ENCODE measurements at places on chromosomes 5 and 9. TPM values are rescaled to one million over a fixed set of nuclear protein-coding genes. Genes with fewer than 3 reads are reported as not detected.

DNA sequence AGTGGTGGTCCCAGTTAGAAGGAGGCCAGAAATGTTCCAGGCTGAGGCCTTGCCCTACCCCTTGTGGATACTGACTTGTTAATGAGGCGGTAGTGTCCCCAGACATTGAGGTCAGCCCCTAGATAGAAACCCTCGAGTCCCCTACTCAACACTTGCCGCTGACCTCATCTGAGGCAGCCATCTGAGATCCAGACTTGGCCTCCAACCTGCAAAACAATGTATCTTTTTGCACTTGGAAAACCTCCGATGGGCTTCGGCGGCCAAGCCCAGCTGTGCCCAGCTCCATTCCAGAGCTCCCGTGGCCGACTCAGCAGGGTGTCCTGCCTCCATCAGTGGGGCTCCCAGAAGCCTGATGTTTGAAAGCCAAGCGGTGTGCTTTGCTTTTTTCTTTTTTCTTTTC, 122.1 kb downstream of the WNK2 start:
- no peak overlapping the region for H3K4me3 ChIP-seq
- DNase-seq: no peak
- H3K4me1 ChIP-seq: peaks cover 16% of the 10 kb centered on the region

DNA sequence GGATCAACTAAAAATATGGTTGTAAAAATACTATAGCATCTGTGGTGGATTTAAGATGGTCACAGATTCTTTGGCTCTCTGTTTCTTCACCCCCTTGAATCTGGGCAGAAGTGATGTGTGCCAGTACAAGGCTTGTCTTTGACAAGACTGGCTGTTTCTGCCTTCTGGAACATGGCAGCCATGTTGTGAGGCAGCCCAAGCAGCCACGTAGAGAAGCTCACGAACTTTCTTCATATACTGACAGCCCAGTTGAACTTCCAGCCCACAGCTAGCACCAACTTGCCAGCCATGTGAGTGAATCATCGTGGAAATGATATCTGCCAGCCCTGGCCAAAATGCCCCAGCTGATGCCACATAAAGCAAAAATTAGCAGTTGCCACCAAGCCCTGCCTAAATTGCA, 110.8 kb downstream of the BOD1 start:
- no peak overlapping the region for H3K27ac ChIP-seq
- H3K4me1 ChIP-seq: no peaks in the 10 kb centered on the region
- H3K4me3 ChIP-seq: no peak overlapping the region
- H3K27me3 ChIP-seq: peaks cover 28% of the 10 kb centered on the region
- no peak for DNase-seq
- no peaks in the 10 kb centered on the region for H3K36me3 ChIP-seq

- DNase-seq: peak; percentile 87
- H3K4me3 ChIP-seq: peak overlapping the region; percentile 80
- H3K27me3 ChIP-seq: no peaks in the 10 kb centered on the region
- peaks cover 17% of the 10 kb centered on the region for H3K4me1 ChIP-seq
Observed at GRCh38 chr9:6008169-6008979, 7.0 kb downstream of the RANBP6 start.

DNA sequence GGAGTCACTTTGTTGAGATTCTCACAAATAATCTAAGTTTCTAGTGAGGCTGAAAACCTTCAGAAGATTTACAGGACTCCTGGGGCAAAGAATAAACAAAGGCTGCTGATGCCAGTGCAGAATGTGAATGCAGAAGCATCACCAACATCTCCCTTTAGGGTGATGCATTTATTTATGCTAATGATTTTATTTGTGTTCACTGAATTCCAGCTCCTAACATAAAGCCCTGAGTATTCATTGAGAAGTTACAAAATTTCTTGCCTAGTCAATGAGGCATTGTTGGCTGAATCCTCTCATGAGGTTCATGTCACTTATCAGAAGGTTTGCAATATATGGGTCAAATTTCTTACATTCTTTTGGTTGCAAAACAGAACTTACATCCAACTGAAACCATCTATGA, 70.0 kb downstream of the GRIN3A start:
- DNase-seq: no peak
- no peaks in the 10 kb centered on the region for H3K4me1 ChIP-seq
- H3K36me3 ChIP-seq: no peaks in the 10 kb centered on the region
- no peaks in the 10 kb centered on the region for H3K27me3 ChIP-seq
- H3K27ac ChIP-seq: no peak overlapping the region
- H3K4me3 ChIP-seq: no peak overlapping the region

The PCAT7 gene
- not detected for polyA plus RNA-seq

The RNF183 gene
- polyA plus RNA-seq: 0.11 TPM

The TEX53 gene
- not detected for polyA plus RNA-seq

The BAAT gene
- polyA plus RNA-seq: 0.88 TPM

The C5orf58 gene
- polyA plus RNA-seq: 5.4 TPM

The LCN9 gene
- polyA plus RNA-seq: not detected

The PAPPA gene
- polyA plus RNA-seq: 0.23 TPM

All from K562 (cell line).